Bronchial epithelial cell (primary cell): ENCODE measurements at places on chromosomes 2 and 18.

DNA sequence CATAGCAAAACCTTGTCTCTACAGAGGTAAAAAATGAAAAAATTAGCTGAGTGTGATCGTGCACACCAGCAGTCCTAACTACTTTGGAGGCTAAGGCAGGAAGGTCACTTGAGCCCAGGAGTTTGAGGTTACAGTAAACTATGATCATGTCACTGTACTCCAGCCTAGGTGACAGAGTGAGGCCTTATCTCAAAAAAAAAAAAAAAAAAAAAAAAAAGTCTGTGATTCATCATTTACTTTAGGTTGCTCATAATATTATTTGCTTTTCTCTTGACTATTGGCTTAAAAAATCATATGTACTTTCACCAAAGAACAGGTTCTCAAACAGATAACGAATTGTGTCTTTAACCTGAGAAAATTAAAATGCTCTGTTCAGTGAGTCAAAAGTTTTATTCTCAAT lies 129.1 kb downstream of the MYO3B start:
- peak; percentile 64 for DNase-seq

- peak; percentile 87 for DNase-seq
These were observed 84.1 kb downstream of the CELF4 start for GRCh38 chr18:37481491-37481890.

DNA sequence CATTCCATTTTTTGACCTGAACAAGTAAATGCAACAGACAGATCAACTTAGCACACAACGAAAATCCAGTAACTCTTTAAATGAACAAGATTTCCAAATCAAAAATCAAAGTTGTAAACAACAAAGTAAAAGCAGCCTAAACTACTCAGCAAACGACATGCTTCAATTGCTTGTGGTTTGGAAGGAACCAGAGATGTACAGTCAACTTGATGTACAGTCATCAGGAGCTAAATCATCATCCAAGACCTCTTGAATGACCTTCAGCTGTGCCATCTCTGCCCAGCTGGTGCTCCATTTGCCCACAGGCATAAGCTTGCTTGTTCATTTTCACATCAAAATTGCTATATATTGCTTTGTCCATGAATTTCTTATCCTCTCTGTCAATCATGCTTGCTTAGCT lies 109.8 kb downstream of the UPP2 start:
- peak; percentile 11 for DNase-seq

- DNase-seq = no peak
These were observed 10.5 kb downstream of the TM4SF20 start for GRCh38 chr2:227368574-227368973.

DNA sequence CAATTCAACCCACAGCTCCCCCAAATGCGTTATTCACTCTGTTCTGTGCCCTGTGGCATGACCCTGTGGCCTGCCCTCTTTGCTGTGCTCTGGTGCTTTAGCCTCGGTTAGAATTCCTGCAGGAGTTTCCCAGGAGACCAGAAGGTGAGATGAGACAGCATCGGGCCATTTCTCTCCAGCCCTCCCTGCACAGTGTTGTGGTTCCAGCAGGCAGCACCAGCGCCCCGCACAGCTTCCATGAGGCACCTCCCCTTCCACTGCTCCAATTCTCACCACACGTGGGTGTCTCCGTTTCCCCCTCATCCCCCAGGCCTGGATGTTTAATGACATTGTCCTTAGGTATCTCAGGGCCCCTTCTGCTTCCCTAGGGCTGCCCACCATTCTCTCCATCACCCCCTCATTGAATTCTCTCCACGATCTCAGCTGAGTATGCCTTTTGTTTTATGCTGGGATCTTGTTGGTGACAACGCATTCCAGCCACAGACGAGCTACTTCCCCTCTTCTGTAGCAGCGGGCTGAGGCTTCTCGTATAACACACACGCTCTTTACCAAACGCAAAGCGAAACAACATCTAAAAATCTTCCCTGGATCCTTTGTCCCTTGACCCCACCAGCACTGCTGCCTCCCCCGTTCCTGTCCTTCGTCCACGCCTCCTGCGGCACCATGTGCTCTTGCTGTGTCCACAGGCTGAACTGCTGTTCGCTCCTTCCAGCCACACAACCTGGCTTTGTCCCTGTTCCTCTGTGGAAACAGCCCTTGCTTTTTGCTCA lies 35.1 kb downstream of the ACKR3 start:
- no peak for DNase-seq

- DNase-seq = no peak
These were observed 132.8 kb downstream of the TTC27 start for GRCh38 chr2:32760628-32761027.

GRCh38 chr2:39512434-39512935 lies 75.4 kb upstream of the MAP4K3 start:
- no peak for DNase-seq

GRCh38 chr2:33796511-33796910 lies 197.4 kb upstream of the FAM98A start:
- DNase-seq = no peak

DNA sequence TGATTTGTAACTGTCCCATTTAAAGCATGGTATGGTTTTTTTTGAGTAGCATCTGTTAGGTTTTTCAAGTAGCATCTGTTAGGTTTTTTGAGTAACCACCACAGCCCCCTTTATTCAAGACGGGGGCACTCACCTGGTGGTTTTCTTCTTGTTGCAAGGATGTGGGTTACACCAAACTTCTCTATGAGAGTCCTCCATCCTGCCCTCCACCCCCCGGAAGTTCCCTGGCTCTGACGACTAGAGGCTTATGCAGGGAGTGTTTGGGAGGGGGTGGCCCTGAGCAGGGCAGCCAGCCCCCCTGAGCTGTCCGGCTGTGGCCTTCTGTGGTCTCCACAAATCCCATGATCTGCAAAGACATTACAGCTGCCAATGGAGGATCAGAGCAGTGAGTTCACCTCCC lies 39.3 kb downstream of the MTCL1 start:
- DNase-seq = no peak

GRCh38 chr2:63058144-63058920 lies 7.7 kb downstream of the OTX1 start:
- no peak for DNase-seq

DNA sequence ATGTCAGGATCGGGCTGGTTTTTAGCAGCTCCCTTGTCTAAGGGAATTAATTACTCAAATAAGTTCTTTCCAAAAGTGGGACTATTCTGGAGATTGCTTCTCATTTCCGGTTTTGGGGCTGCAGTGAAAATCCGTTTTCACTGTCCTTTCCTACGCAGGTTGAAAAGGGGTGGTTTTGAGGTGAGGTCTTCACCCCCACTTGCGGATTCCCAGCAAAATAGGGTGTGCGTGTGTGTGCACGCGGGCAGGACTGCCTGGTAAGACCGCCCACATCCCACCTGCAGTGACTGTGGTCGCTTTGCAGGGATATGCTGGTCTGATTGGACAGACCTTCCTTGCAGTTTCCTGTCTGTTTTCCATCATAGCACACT lies 472 bp upstream of the PLEKHM3 start:
- DNase-seq = no peak

DNA sequence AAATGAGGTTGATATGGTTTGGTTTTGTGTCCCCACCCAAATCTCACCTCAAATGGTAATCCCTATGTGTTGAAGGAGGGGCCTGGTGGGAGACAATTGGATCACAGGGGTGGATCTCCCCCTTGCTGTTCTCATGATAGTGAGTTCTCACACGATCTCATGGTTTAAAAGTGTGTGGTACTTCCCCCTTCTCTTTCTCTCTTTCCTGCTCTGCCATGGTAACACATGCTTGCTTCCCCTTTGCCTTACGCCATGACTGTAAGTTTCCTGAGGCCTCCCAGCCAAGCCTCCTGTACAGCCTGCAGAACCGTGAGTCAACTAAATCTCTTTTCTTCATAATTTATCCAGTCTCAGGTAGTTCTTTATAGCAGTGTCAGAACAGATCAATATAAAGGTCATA lies 24.7 kb upstream of the FAM124B start:
- DNase-seq = no peak

- DNase-seq = peak; percentile 61
These were observed 423.8 kb upstream of the MEX3C start for GRCh38 chr18:51621113-51621863.

GRCh38 chr2:53006980-53007379 lies 760.6 kb upstream of the CHAC2 start:
- no peak for DNase-seq

DNA sequence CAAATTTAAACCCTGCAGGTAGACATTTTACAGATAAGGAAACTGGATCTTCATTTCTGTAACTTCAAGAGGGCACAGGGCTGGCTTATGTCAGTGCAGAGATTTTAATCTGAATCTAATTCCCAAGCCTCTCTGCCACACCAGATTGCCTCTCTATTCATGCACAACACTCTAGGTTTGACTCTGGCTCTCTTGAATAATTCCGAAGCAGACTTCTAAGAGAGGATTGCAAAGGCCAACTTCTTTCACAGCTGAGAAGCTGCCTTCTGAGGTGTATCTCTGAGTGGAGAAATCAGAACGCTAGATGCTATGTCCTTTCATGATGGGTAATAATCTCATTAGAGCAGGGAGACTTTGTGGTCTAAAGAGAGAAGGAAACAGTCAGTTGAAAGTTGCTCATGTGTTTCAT lies 20.1 kb upstream of the MGAT5 start:
- no peak for DNase-seq

GRCh38 chr2:172090044-172090961 lies 5.0 kb downstream of the DLX1 start:
- no peak for DNase-seq

DNA sequence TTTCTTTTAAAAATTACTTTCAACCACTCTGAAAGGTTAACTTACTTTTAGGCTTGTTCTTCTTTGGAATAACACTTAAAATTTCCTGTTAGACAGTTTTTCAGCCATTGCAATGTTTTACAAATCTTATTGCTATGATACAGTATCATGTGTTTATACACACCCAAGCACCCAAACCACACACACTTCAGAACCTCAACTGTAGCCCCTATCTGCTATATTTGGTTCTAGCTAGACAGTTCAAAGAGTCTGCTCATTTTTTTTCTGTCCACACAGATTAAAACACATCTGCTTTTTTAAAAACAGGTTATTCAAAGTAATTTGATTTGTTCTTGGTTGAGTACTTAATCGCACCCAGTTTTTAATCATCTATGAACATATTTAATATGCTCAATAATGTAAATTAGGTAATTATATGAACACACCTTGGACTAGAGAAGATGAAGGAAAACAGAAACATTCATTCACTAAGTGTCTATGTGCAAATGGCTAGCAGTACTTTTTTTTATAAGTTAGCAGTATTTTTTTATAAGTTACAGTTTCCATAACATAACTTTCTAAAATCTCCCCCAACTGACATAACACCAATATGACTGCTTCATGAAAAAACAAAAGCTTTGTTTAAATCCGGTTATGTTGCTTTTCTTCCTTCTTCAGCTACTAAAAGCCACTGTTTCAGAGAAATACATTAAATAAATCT lies 17.6 kb downstream of the FBXO11 start:
- DNase-seq = no peak

GRCh38 chr2:178280244-178280852 lies 86.0 kb downstream of the OSBPL6 start:
- DNase-seq = peak; percentile 62

DNA sequence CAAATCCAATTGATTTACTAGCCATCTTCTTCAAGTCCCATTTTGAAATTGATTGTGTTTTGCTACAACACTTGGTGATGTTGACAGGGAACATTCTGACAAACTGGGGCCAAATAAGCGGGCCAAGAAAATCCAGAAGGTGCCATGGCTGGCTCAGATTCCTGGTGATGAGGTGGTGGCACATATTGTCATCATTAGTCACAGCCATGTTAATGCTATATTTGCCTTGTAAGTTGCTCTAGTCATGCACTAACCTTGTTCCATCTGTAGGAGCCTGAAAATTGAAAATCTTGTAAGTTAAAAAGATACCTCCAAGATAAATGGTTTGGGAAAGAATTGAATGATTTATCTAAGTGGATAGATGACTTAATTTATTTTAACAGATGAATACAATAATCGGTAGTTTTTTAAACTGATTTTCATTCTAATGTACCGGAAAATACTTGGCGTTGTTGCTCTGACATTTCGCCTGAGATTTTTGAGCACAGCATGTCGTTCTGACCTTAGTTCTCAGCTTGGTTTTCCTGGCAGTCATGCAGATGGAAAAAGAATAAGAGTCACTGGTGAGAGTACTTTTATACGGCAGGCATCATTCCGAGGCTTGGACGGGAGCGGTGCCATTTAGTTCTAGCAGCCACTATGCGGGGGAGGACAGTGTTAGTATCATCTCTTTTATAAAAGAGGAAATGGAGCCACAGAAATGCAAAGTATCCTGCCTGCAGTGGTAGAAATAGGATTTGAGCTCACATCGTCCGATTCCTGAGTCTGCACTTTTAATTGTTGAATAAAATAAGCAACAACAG lies 133.9 kb downstream of the ZNF532 start:
- peak; percentile 74 for DNase-seq

DNA sequence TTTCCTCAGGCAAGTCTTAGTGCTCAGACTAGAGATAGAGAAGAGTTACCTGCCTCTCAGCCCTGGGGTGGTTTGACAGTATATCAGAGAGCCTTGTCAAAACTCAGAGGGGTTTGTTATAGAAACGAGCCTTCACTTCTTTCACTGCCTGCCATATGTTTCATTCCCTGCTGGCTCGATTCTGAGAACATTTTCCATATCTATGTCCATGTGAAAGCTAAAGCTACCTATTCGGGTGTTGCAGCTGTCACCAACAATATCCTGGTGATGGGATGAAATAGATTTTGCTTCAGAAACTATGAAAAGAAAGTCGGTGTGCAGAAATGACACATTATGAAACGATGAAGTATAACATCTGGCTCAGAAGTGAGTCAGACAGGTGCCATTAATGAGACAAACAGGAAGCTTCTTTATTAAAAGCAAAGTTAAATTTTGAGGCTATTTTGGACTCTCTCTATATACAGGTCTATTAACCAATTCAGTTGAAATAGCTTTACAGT lies 56.1 kb upstream of the TANK start:
- DNase-seq = no peak

DNA sequence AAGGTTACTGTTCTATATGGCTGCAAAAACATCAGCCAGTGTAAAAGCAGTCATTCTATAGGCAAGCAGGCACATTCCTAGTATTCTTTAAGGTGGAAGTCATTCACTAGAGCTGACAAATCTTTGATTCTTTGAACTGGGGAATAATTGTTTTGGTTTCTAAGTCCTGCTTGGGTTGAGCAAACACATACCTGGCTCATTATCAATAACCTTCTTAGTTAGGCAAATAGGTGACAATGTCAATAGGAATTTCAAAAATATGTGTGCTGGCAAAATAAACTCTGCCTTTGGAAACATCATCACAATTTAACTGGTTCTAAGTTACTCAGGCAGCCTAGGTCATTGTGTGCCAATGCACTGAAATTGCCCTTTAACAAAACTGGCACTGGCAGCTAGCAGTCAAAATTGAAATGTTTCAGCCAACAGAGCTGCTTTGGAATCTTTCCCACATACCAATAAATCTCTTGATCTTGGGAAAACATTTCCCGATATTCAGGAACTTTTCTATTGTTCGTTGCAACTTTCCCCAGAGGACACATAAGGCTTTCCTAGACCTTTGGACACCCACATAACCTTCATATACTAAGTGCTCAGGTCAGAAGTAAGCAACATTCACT lies 402.0 kb upstream of the MMADHC start:
- DNase-seq = peak; percentile 93

GRCh38 chr2:199207011-199207410 lies 250.7 kb downstream of the SATB2 start:
- DNase-seq = no peak

- no peak for DNase-seq
These were observed 52.2 kb downstream of the CRACDL start for GRCh38 chr2:98883780-98884211.
